ENCODE measurements at places on chromosomes 16 and 17.

- DNase-seq, result no peak
Observed at GRCh38 chr16:50667497-50668367, 13.4 kb downstream of the SNX20 start.

- DNase-seq, result no peak
Observed at GRCh38 chr16:20611350-20611902, 35.3 kb upstream of the ACSM2B start.

DNA sequence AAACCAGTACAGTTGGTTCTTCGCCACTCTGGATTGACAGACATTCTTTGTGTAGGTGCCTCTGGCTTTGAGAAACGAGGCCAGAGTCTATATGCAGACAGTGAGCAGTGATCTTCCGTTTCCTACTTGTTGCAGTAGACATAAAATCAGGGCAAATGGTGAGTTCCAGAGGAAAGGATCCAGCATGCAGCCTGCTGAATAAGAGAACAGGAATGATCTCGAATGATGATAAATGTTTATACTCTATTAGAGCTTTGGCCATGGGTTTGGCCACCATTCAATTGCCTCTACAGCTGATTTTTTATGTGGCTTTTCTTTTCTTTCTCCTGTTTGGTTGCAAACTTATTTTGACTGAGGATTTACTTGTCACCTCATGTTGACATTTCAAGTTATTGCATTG is 286.7 kb downstream of the IRX3 start:
- DNase-seq, result no peak

- peak; percentile 85 for DNase-seq
Observed at GRCh38 chr16:67884684-67885083, at the start of gene NRN1L. NRN1L (plus strand) TSS chr16:67884885; CDS start chr16:67884904, 19 bp downstream.

DNA sequence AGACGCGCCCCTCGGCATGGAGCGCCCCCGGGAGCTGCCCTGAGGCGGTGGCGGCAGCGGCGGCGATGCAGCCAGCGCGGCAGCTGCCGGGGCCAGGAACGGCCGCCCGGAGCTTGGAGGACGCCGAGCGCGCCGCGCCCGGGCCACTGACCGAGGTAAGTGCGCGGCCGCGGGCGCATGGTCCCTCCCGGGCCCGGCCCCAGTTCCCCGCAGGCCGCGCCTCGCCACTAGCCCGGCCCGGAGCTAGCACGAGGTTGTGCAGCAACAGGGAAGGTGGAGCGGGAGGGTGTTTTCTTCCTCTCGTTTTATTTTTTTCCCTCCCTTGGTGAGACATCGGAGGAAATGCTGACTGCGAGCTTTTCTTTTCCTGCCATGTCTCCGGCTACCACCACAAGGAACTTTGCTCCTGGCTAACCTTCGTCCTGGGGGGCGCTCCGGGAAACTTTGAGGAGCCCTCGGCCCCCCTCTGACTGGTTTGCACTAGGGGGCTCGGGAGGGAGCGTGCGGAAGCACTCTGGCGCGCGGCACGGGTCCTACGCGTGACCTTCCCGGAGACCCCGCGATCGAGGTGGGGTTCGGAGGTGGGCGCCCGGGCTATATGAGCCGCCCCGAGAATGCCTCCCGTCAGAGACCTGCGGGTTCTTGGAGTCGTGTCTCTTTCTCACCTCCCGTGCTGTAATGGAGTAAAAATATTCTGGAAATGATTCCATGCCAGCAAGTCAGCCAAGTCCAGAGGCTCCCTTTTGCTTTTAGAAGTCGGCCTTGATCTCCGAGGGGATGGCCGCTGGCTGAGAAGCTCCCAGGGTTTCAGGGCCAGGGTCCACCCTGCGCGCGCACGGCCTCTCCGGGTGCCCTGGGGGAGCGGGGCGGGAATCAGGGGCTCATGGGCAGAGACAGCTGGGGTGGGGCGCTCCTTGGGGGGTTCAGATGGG is 868 bp downstream of the KCNJ12 start:
- no peak for DNase-seq

GRCh38 chr17:48213797-48214196 is 106.2 kb downstream of the SNX11 start:
- DNase-seq, result no peak

DNA sequence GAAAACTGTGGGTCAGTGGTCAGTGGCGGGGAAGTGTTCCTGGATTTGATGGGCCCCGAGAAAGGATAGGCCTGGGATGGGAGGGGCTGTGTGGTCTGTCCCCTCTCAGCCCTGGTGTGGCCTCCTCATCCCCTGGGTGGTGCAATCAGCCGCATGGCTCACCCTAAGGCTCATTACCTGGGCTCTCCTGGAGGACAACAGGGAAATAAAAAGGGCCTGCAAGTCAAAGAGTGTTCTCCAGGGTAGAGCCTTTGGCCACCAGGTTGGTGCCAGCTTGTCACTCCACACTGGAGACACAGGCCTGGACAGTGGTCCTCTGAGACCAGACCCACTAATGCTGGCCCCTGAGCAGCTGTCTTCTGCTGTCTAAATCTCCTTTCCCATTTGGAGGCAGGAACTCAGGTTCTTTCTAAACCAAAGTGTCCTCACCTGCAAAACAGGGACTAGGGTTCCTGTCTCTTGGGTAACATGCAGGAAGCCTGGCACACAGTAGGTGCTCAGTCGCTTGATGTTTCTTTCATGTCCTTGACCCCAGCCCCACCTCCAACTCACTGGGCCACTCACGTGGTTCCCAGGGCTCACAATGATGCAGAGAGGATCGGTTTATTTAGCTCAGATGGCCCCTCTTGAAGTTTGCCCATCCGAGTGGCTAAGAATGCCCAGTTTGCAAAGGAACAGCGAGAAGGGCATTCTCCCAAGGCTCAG is 2.4 kb downstream of the NDRG4 start:
- no peak for DNase-seq
